ENCODE measurements at places on chromosomes 16 and 17.

- peak; percentile 47 for DNase-seq
Measured at GRCh38 chr17:65231662-65232335, 94.6 kb downstream of the RGS9 start.

- DNase-seq: no peak
Measured at GRCh38 chr17:81306898-81307510, 11.9 kb upstream of the SLC38A10 start.

DNA sequence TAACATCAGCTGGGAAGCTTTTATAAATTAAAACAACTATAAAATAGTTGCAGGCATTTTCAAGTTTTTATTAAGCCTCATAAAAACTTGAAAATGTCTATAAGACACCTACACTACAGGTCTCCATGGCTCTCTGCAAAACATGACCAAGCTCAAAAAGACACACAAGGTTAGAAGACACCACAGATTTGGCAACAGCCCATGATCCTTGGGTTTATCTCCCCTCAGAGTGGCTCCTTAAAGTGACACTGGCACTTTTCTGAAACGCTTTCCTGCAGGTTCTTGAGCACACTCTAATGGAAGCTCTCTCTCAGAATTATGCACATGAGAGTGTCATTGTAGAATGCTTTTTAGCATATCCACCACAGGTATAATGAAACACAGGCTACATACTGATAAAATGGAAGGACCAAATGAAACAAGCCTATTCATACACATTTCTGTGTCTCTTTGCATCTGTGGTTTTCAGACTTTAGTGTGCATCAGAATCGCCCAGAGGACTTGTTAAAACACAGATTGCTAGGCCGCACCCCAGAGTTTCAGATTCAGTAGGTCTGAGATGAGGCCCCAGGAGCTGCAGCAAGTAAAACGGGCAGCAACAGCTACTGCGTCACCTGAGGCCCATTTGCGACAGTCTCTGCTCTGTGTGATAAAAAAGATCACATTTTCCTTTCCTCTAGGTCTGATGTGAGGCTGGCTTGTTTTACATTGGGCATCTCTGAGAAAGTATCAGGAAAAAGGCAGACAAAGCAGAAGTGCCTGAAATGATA is 75.0 kb upstream of the WSB1 start:
- DNase-seq: no peak

DNA sequence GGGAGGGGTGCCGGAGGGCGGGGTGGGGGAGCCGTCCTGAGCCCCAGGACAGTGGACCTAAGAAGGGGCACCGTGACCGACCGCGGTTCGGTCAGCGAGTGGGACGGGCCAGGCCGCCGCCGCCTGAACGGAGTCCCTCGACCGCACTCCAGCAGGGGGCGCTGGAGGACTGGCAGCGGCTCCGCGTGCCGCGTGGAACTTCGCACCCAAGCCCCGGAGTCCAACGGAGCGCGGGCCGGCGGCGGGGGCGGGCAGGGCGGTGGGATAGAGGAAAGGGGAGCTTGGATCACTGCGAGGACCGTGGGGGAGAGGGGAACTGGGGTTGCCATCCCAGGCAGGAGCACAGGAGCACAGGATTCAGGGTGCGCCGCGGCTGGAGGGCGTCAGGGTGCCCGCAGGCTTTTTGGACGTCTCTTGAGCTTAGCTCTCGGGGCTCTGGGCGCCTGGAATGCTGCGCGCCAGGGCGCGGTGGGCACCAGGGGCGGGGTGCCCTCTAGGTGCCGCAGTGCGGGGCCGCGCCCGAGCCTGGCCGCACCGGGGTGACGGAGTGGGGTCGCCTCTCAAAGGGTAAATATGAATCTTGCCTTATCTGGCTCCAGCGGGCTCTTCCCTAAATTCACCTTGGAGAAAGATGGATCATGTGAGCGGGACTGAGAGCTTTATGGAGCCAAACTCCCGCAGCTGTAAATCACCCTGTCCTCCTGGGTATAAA is 379 bp upstream of the OTOP2 start:
- peak; percentile 63 for DNase-seq

GRCh38 chr16:15782573-15783365 is 74.1 kb downstream of the MYH11 start:
- no peak for DNase-seq

GRCh38 chr16:53566552-53567245 is 63.7 kb upstream of the AKTIP start:
- no peak for DNase-seq

DNA sequence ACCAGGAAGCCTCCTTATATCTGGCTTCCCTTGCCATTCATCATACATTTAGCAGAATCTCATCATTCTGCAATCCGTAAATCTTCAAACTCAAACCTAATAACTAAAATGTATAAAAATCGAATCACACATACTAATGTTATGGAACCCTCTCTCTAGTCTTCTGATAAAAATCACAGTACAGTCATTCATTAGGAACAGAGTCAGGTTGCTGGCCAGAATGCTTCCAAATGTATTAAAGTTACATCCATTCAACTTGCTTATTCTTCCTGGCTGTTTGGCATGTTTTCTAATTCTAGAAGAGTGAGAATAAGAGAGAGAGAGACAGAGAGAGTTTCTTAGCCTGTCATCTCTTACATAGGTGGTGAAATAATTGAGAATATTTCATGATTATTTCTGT is 16.5 kb upstream of the RASL10B start:
- DNase-seq: no peak

DNA sequence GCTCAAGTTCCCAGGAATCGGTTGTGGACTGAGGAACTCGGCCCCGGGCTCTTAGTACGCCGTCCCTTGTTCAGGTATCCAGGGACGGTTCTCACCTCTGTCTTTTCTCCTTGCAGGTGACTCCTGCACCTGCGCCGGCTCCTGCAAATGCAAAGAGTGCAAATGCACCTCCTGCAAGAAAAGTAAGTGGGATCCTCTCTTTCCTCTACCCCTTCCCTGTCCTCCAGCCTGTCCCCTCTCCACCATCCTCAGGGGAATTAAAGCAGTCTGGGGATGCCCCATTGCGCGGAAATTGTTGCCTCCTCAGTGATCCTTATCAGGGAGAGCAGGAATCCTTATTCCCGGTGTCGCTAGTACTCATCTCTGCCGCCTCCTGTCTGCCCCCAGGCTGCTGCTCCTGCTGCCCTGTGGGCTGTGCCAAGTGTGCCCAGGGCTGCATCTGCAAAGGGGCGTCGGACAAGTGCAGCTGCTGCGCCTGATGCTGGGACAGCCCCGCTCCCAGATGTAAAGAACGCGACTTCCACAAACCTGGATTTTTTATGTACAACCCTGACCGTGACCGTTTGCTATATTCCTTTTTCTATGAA is 585 bp downstream of the MT2A start:
- no peak for DNase-seq

DNA sequence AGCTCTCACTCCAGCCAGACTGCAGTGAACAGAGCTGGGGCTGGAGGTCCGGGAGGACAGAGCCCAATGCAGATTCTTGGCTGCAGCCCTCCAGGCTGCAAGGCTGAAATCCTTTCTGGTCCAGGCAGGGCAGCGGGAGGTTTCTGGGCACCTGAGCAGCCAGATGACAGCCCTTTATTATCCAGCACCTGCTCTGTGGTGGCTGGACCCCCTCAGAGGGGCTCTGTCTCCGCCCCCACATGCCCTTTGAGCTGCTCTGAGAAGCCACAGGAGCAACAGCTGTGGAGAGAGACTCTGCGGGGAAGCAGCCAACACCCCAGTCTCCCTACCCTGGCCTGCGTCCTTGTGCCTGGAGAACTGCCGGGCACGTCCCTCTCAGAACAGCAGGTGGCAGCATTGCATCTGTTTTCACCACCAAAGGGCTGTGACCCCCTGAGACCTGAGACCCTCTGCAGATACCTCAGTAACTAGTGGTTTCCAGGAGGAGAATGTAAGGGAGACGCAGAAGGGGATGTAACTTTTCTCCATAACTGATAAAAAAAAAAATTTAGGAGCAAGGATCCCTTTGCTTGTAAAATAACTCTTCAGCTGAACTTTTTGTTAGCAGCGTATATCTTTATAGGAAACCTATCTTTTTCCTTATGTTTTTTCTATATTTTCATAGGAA is 3.7 kb upstream of the CNP start:
- peak; percentile 71 for DNase-seq

DNA sequence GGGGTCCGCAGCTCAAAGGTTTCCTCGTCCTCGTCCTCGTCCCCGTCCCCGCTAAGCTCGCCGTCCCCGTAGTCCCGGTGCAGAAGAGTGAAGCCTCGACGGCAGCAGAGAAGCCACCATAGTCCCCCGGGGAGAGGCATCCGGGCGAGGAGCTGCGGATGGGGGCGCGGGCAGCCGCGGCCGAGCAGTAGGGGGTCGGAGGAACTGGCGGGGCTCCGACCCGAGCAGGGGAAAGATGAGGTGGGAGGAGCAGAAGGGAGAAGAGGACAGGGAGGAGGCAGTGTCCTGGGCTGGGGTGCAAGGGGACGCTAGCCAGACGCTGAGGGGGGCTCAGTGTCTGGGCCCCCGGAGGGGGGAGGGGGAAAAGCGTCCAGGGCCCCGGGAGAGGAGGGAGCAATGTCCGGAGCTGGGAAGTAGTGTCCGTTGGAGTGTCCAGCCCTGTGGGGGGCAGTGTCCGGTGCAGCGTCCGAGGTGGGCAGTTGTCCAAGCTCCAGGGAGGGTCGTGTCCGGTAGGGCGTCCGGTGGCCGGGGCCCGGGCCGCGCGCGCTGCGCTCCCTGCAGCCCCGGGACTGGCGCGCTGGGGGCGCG is at the start of gene PLEKHH3:
PLEKHH3 (minus strand) TSS at position 571 of the 588 bp plus-strand sequence; CDS start at position 140, 431 bp downstream.
- no peak for DNase-seq

GRCh38 chr17:36849871-36850348 is 87.4 kb upstream of the LHX1 start:
- no peak for DNase-seq

GRCh38 chr17:31472137-31472536 is 80.7 kb downstream of the RAB11FIP4 start:
- DNase-seq: no peak

- no peak for DNase-seq
Measured at GRCh38 chr16:73319737-73320136, 271.8 kb upstream of the ZFHX3 start.

All from CD4-positive, alpha-beta T cell treated with Interleukin-15 for 4 hours (primary cell).